ENCODE measurements at places on chromosomes 5 and 9. TPM values are rescaled to one million over a fixed set of nuclear protein-coding genes. Genes with fewer than 3 reads are reported as not detected.

GRCh38 chr9:130933114-130934046 is 5.7 kb downstream of the FIBCD1 start:
- peaks cover 45% of the 10 kb centered on the region for H3K27me3 ChIP-seq
- no peak for DNase-seq
- no peak overlapping the region for H3K27ac ChIP-seq
- no peaks in the 10 kb centered on the region for H3K36me3 ChIP-seq
- H3K4me3 ChIP-seq = no peak overlapping the region

DNA sequence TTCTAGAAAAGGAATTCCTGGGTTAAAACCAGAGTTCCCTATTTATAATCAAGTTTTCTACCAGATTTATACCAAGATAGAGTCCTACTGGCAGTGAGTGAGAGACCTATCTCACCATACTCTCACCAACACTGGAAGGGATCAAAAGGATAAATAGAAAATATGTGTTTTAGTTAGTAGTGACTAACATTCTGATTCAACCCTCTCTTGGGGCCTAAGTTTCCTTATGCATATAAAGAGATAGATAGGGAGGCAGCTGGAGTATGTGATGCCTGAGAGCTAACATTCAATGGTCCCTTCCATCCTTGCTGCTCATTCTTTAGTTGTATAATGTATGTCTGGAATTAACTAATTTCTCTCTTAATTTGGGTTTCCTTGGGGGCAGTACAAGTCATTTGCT is 32.0 kb downstream of the CKMT2 start:
- peaks cover 6% of the 10 kb centered on the region for H3K4me1 ChIP-seq
- no peak overlapping the region for H3K27ac ChIP-seq
- H3K36me3 ChIP-seq = peaks cover 28% of the 10 kb centered on the region
- no peaks in the 10 kb centered on the region for H3K27me3 ChIP-seq
- DNase-seq = no peak

- H3K36me3 ChIP-seq = no peaks in the 10 kb centered on the region
- no peak overlapping the region for H3K4me3 ChIP-seq
- H3K4me1 ChIP-seq = no peaks in the 10 kb centered on the region
- H3K27ac ChIP-seq = no peak overlapping the region
- no peaks in the 10 kb centered on the region for H3K27me3 ChIP-seq
These were observed 3.8 kb downstream of the NDST1 start for GRCh38 chr5:150511578-150512367.

DNA sequence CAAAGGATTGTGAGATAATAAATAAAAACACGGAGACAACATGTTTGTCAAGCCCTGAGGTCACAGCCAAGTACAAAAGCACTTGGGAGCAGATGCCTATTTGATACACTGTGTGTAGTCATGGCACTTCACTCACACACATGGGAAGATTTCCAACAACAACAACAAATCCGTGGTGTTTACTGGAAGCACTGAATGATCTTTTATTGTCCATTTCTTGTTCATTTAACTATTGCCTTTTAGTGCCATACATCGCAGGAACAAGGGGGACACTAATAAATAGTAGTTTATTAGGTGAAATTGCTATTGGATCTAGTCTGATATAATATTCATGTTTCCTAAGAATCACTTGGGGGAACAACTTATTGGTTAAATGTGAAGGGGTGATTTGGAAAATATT is 20.4 kb upstream of the GDNF start:
- H3K36me3 ChIP-seq = no peaks in the 10 kb centered on the region
- no peak overlapping the region for H3K27ac ChIP-seq
- no peak overlapping the region for H3K4me3 ChIP-seq
- H3K4me1 ChIP-seq = no peaks in the 10 kb centered on the region
- no peak for DNase-seq

DNA sequence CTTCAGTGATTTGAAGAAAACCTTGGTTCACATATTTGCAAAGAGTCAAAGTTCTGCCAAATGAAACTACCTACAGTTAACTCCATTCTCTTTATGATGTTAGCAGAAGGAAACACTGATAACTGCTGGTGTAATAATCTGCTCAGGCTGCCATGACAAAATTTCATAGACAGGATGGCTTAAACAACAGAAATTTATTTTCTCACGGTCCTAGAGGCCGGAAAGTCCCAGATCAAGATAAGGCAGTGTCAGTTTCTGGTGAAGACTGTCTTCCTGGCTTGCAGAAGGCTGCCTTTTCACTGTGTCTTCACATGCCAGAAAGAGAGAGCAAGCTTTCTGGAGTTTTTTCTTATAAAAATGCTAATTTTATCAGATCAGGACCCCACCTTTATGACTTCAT is 102.4 kb upstream of the PARP8 start:
- no peak overlapping the region for H3K27ac ChIP-seq
- DNase-seq = peak; percentile 34
- H3K4me1 ChIP-seq = peaks cover 20% of the 10 kb centered on the region

DNA sequence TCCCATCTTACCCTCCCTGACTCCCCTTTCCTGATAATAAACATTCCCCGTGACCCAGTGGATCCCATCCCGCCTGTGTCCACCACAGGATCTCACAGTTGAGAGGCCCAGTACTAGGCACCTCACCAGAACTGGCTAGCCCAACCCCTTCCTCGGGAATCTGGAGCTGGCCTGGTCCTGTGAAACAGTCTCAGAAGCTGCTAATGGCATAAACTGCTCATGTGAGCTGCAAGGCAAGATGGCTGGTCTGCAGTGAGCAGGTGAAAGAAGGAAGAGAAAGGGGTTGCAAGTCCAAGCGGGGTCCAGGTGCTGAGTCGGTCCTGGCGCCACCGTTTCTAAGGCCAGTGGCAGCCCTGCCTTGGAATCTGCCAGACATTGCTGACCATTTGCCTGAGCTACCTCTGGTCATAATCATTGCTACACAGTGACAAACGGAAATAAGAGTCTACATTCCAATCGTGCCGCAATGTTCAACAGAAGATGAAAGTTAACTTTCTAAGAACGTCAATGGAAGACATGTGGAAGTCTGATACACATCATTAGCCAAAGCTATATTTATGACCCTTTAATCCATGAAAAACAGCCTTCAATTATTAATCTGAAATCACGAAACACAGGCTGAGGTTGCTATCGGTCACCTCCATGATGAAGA is 33.7 kb downstream of the DNAH5 start:
- no peaks in the 10 kb centered on the region for H3K4me1 ChIP-seq
- no peak overlapping the region for H3K27ac ChIP-seq
- DNase-seq = no peak
- no peaks in the 10 kb centered on the region for H3K27me3 ChIP-seq
- H3K4me3 ChIP-seq = no peak overlapping the region
- H3K36me3 ChIP-seq = no peaks in the 10 kb centered on the region

The KCTD16 gene
- 0.29 TPM for total RNA-seq

The IFNA21 gene
- not detected for total RNA-seq

The SGCD gene
- total RNA-seq = not detected

The ABO gene
- not detected for total RNA-seq
